ENCODE measurements at places on chromosomes 2 and 18.
A peak's percentile ranks its signal among the peaks of the same experiment; 100 is the strongest.

GRCh38 chr18:59141294-59142068 lies 1.8 kb downstream of the SEC11C start:
- DNase-seq, result no peak

DNA sequence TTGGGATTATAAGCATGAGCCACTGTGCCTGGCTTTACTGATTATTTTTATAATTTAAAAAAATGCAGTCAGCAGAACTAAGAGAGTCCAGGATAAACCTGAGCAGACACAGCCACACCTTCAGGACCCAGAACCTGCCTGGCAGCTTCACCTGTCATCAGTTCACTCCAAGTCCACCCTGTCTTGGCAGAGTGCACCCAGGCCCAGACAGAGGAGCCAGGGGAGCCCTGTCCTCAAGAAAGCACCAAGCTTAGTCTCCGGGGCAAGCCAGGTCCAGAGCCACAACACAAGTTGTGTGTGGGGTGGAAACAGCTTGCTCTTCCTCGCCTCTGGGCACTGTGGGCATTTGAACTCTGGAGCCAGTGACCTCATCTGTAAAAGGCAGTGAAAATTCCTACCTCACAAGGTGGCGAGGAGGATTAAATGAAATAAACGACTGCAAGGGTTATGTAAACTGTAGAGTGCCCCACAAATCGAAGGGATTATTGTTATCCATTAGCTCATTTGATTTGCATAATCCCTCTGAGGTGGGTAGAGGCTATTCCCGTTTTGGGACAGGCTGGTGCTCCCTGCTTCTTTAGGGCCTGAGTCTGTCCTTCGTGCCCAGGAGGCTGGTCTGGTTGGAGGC lies 24.7 kb downstream of the MYCN start:
- no peak for DNase-seq

DNA sequence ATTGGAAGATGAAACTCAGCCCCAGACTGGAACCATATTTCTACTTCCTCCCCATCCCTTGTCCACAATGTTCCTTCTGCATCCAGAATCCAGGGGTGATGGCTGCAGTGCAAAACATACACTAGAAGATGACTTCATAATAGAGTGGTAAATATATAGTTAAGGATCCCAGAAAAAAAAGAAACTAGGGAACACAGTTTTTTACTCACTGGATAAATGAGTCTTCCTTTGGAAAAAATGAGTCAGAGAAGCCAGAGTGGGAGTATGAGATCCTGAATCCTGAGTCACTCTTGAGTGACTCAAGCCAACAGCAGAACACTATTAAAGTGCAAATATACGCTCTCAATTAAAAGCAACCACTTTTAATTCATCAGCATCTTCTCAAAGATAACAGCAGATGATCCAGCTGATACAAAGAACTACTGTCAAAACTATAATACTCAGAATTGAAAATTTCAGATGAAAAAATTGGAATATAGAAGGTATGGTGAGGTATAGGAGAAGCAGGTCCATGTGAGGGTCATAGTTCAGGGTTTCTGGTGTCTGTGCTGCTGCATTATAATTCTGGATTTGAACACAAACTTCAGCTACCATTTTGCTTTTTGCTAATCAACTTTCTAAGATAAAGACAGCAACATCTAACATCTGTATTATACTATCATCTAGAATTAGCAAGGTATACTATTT lies 987.2 kb upstream of the CDH2 start:
- no peak for DNase-seq

GRCh38 chr2:200089040-200089755 lies 133.8 kb downstream of the MAIP1 start:
- no peak for DNase-seq

DNA sequence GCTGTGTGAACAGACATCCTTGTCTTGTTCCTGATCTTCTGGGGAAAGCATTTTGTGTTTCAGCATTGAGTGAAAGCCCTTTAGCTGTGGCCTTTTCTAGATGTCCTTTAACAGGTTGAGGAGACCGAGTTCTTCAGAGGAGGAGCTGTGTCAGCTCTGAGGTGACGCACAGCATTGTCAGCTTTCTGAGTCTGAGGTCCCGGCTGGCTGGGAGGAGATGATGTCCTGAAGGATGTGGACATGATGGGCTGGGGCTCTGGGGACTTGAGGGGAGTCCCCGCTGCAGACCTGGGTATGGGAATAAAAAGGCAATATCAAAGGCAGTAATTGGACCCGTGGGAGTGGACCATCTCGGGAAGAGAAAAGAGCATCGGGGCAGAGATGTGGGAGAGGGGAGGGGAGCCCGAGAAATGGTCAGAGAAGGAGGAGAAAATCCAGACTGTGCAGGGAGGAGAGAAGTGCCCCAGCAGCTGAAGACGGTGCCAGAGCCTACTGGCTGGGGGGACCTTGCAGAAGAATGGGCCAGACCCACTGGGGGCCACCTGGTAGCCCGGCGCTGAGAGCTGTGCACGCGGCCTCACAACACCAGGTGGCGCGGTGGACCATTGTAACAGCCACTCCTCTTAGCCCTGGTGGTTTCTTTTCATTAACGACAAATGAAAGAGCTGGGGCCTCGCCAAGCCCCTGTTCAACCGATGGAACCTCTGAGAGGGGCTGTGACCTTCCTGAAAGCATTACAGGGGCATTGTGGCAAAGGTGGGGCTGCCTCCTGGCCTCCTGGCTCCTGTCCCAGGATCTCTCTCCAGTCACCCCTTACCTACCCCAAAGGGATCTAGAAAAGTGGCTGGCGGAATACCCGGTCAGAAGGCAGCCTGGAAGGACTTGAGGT lies 61.6 kb downstream of the ST3GAL5 start:
- DNase-seq, result peak; percentile 79

- DNase-seq, result peak; percentile 57
These were observed 117.4 kb upstream of the CWC22 start for GRCh38 chr2:180124273-180125139.

GRCh38 chr2:174964404-174964803 lies 40.8 kb downstream of the CHN1 start:
- no peak for DNase-seq

GRCh38 chr2:50769406-50770181 lies 262.3 kb downstream of the NRXN1 start:
- DNase-seq, result no peak

DNA sequence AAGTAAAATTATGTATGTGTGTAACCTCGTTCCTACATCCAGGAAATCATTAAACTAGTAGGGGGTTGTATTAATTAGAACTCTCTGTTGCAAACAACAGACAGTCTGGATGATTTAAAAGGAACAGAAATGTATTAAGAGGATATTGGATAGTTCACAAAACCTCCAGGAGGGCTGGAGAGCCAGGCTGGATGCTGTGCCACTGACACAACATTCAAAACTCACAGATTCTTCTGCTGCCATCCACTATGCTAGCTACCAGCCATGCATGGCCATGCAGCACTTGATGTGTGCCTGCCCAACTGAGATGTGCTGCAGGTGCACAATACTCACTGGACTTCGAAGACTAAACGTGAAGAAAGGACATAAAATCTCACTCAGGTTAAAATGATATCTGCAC lies 48.2 kb upstream of the SH3RF3 start:
- no peak for DNase-seq

Measured in common myeloid progenitor, CD34-positive (primary cell).